ENCODE measurements at places on chromosomes 13 and 19. TPM values are rescaled to one million over a fixed set of nuclear protein-coding genes. Genes with fewer than 3 reads are reported as not detected.
A peak's percentile ranks its signal among the peaks of the same experiment; 100 is the strongest.

RFXAP gene
- total RNA-seq: 3.7 TPM

PSG6 gene
- total RNA-seq: not detected

DNA sequence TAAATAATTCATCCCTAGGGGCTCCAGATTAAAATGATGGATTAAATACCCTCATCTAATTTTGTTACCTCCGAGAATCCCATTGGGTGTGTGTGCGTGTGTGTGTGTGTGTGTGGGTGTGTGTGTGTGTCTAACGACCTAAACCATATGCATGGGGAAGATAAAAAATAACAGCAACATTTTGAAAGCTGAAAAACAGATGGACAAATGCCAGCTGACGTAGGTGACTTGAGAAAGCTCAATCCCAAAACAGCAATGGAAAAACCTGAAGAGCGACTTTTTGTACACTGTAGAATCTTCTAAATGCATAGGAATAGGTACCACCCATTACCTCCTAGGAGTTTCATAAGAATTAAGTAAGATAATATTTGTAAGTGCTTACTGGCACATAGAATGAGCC lies 8.7 kb upstream of the RPL21 start:
- no peak for DNase-seq

DNA sequence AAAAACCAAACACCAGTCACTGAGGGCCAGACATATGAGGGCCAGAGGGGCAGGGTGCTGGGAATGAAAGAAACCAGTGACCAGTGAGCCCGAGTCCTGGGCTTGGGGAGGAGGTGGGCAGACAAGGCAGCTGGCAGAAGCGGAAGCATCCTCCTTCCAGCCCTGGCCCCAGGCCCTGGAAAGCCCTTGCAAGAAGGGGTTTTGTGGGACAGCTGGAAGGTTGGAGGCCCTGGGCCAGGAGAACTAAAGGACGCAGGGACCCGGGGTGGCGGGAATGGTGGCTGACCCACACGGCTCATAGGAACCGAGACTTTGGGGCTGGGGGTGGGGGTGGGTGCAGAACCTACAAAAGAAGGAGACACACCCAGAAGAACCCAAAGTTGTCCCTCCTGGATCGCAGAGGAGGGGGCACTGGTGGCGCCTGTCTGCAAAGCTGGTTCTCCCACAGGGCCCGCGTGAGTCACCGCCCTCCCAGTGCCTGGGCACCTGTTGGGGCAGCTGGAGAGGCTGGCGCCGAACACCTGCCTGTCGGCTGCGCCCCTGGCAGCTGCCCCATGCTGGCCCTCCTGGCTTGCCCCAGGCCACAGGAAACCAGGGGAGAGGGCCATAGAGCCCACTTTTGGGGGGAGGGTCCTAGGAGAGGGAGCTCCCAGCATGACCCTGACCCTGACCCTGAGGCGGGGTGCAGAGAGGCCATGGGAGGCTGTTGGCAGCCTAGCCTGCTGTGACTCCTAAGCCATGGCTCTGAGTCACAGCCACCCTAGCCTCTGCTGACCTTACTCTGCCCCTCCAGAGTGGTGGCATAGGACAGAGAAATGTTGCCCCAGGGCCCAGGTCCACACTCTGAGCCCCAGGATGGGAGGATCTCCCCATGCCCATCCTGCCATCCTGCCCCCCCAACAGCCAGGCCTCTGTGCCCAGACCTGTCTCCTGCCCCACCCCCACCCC lies 802 bp downstream of the DMPK start:
- DNase-seq: peak; percentile 69

DNA sequence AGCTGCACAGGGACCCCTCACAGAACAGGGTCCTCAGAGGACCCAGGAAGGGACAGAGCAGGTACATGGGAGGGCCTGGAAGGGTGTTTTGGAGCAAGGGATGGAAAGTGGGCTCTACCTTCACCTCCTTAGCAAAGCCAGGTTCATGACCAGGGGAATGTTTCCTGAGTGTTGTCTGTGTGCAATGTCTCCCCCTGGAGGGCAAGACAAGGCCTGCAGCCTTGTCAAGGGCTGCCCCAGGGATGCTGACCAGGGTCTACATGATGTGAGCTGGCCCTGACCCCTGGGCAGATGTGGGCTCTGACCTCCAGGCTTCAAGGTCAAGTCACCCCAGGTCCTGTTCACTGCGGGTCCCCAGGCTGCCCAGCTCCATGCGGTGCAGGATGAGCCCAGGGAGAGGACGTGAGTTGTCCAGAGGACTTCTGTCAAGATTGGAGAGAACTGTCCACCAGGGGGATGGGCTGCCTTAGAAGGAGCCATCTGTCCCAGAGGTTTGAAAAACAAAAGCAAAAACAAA lies 1.0 kb upstream of the CEACAM1 start:
- DNase-seq: peak; percentile 85

DNA sequence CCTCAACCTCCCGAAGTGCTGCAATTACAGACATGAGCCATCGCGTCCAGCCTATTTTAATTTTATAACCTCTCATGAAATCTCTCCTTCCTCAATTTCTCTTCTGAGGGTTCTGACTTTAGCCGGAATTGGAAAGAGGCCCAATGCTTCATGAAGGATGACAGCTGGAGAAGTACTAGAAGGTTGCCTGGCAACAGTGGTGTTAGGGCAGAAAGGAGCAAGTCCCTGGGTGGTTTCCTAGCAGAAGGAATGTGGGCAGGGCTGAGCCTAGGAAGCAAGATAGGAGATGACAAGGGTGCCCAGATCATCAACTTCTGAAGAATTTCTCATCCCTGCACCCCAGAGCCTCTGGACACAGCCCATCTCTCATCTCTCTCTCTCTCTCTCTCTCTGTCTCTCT lies 25.8 kb downstream of the CACNG6 start:
- DNase-seq: no peak

- DNase-seq: no peak
Observed at GRCh38 chr13:44068737-44069136, 189.0 kb downstream of the LACC1 start.

All from H7 (cell line).